ENCODE measurements at places on chromosomes 7 and 10.

GRCh38 chr7:74410772-74411171 is 42.9 kb upstream of the GTF2IRD1 start:
- no peak for DNase-seq

GRCh38 chr7:158828133-158829020 is 932 bp downstream of the ESYT2 start:
- no peak for DNase-seq

DNA sequence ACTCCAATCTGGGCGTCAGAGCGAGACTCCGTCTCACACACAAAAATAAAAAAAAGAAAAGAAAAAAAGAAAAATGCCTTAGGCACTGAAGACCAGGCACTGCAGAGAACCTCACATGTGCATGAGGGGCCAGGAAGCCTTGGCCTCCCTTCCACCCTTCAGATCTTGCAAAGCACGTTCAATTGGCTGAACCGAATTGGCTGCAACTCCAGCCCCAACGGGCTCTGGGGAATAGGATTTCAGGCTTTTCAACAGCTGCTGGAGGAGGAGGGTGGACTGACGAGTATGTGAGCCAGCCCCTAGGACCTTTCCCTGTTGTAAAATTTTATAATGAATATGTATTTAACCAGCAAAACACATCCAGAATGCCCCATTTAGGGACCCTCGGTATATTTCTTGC is 16.7 kb downstream of the TMEM120A start:
- no peak for DNase-seq

DNA sequence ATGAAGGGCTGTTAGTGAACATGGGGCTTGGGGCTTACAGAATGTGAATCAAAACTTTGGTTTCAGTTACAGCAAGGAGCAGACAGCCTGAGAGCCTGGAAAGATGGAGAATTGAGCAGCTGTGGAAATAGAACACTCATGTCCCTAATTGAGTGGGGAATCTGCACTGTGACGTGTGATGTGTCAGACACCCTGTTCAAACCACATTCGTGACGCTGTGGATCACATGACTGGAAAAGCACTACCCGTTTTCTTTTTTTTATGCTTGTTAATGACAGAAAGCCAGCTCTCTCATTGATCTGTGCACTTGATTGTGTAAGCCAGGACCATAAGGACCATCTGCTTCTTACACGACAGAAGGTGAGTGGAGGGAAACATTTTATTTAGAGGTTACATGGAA is 15.1 kb upstream of the TBX20 start:
- DNase-seq: no peak

DNA sequence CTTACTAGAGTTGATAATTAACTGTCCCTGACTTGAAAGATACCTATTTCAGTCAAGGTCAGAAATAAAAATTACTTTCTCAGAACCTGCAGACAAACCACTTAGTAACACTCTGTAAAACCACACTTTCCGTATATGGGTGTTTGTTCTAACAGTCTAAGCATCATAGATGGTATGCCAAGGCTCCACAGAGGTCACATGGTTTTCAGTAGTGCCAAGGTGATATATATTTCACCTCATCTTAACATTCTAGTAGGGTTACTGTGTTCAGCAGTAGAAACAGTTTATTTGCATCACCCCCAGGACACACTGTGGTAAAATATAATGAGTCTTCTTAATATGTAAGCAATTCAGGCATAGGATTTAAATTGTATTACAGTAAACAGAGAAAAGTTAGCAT is 61.5 kb downstream of the KCND2 start:
- DNase-seq: no peak

- DNase-seq: no peak
Observed at GRCh38 chr10:94677691-94678090, 5.8 kb upstream of the CYP2C18 start.

DNA sequence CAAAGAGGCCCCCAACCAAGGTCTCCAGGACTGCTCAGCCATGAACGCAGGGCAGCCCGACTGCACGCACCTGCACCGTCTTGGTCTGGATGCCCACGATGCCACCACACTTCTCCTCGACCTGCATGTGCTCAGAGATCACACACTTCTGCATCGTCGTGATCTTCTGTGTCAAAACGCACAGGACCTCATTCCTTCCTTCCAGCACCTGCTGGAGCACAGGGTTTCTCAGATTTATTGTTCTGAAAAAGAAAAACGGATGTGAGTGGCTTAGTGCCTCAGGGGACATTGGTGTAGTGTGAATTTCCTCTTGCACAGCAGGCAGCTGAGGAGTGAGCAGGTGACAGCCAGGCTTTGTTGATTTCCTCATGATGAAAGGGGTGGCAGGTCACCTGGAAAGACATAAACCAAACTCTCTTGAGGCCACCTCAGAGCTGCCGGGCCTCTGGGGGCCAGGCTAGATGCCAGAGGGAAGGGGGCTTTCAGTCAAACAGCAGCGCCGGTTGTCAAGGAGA is 38.2 kb downstream of the GSDME start:
- DNase-seq: no peak

DNA sequence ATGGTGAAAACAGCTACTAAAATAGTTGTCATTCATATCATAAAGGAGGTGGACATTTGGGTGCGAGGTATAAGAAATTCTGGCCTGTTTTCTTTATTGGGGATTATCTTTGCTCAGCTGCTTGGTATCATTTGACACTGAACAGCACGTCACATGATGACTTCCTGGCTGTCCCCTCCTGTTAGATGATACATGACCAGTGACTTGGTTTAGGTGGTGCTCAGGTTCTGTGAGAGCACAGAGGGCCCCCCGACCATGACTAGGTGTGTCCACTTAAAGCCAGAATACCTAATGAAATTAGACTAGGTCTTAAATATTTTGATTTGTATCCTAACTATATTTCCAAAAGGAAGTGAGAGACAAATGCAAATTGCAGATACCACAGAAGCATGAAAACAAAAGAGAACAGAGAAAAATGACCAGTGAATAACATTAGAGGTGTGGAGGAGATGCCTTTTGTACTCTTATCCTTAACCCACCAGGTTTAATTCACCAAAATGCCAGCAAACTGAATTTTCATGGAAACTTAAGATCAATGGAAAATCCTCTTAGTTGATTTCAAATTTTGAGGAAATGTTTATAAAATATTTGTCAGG is 50.6 kb upstream of the GJD4 start:
- DNase-seq: no peak

DNA sequence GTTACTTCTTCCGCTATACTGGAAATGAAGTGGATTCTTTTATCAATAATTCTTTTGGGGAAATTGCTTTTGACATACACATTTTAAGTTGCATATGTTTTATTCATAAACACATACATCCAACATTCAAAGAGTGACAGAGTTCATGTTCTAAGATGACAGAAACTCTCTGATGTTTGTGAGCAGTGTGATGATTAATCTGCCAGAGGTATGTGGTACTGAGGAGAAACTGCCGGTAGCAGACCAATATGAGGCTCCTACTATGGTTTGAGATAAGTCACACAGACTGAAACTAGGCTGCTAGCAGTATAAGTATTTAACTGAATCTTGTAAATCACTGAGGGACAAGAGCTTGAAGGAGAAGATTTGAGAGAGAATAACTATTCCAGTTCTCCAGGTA is 524.1 kb upstream of the SEMA3D start:
- DNase-seq: no peak

GRCh38 chr7:32221736-32222135 is 151.5 kb upstream of the PDE1C start:
- no peak for DNase-seq

DNA sequence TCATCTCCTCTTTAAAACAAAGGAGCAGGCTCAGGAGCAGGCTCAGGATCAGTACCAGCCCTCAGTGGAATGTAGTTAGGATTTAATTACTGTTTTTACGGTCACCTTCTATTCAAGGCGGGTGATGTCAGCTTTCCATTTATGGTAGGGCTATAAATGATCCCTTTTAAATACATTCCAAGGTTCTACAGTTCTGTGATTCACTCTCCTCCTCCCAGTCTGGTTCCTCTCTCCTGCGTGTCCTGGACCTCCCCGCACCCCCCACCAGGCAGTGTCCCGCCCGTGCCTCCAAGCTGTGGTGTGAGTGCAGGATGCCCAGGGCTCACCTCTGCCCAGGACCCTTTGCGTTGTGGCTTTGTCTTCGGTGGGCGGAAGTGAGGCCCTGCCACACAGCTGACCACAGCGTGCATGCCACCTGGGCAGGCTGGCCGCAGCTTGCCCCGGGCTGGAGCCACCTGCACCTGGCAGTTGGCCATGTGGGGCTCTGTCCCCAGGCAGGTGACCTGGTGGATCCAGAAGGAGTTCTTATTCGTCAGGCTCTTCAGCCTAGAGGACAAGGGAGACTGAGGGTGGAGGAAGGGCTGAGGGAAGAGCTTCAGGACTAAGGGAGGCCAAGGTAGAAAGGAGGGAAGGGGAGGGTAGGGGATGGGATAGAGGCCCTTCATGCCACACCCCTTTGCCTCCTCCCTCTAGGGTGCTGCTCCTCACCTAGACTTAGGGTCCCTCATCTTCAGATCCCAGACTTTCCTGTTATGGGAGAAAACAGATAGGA is 9.1 kb downstream of the LOXL4 start:
- no peak for DNase-seq

GRCh38 chr10:133050371-133050770 is 37.4 kb upstream of the ADGRA1 start:
- no peak for DNase-seq

GRCh38 chr7:65250216-65250615 is 123.4 kb upstream of the ZNF92 start:
- DNase-seq: no peak

GRCh38 chr7:68321076-68321639 is 1277.1 kb upstream of the AUTS2 start:
- DNase-seq: no peak

GRCh38 chr10:101467286-101467770 is 113.4 kb downstream of the BTRC start:
- peak; percentile 0 for DNase-seq

GRCh38 chr7:75937958-75938786 is 23.2 kb downstream of the POR start:
- no peak for DNase-seq

DNA sequence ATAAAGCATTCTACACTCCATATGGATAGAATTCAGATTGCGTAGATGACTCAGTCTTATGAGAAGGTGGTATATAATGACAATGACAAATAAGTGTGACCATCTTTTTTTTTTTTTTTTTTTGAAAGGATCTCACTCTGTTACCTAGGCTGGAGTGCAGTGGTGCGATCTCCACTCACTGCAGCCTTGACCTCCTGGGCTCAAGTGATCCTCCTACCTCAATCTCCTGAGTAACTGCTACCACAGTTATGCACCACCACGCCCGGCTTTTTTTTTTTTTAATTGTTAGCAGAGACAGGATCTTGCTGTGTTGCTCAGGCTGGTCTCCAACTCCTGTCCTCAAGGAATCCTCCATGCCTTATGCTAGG is 43.2 kb upstream of the NRP1 start:
- DNase-seq: no peak

GRCh38 chr7:29276199-29276598 is 81.6 kb downstream of the CHN2 start:
- no peak for DNase-seq

DNA sequence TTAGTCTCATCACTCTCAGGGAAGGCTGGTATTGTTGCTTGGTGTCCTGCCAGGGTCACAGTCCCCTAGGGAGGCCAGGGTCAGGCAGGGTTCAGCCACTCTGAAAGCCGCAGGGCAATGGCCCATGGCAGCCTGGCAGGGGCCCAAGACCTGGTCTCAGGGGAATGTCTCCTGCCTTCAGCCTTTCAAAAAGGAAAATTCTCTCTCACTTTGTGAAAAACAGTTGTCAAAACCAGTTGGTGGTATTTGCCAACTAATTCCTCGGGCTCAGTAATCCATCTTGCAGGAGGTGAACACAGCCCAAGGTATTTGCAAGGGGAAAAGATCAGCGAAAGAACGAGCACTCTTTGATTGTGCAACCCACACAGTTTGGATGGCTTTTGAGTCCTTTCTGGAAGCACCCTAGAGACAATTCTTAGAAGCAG is 101.5 kb downstream of the JCAD start:
- DNase-seq: no peak

DNA sequence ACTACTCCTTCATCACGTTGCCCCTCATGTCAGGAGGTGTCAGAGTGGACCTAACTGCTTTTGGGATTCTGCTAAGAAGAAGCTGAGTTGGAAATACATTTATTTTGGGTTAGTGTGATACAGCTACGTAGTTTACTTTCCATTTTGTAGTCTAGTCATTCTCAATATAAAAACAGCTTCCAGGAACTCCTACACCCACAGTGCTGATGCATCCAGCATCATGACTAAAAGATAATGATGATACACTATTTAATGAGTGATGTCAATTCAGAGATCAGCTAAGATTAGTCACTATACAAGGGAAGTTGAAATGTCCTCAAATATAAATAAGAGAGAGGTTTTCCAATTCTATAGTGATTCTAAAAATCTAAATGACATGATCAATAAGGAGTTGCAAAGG is 264.2 kb upstream of the SLC26A5 start:
- no peak for DNase-seq

- DNase-seq: no peak
Observed at GRCh38 chr7:35691366-35691765, 3.6 kb downstream of the HERPUD2 start.

DNA sequence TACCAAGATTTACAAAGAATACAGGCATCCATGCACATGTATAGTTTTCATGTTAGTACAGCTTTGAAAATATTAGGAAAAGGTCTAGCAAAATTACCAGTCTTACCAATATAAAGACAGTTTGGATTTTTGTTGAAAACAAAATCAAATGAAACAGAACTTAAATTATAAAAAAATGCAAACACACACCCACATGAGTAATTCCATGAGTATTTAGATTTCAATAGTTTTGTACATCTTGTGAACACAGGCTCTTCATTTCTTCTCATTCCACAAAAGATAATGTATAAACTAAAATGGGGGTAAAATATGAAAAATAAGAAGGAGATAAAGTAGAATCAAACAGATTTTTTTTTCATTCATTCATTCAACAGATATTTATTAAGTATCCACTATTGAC is 682.2 kb upstream of the ANKRD30A start:
- DNase-seq: no peak

DNA sequence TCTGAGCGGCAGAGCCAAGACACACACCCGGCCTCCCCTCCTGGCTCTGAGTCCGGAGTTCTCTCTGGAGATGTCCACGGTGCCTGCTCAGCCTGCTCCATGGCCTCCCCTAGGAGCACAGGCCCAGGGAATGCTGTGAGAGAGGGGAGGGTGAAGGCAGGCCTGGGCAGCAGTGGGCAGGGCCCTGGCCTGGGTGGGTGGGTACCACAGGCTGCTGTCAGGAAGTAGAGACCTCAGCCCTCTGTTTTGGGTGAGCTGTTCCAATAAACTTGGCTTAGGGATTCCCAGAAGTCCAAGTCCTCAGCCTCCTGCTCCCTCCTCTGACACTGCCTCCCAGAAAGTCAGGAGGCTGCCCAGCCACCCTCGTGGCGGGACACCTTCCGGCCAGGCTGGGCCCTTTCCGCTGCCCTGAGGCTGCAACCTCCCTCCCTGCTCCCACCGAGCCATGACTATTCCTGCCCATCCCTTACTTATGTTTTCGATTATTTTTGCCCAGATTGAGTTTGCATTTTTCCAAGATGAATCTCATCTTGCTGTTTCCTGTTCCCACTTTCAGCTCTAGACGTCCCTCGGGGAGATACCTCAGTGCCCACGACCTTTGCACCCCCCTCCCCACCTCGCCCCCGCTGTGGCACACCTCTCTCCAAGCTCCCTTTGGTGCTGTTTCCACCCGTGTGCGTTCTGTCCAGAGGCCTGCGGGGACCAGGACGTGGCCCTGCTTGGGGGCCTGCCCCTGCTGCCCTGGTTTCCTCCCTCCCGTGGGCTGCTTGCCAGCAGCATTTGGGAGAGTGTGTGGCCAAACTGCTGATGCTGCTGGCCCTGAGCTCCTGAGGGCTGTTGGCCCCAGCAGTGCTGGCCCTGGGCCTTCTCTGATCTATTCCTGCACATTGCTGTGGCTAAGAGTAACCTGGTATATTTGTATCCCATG is 5.8 kb upstream of the POLM start:
- no peak for DNase-seq

- DNase-seq: no peak
Observed at GRCh38 chr7:114691605-114692004, 230.3 kb upstream of the MDFIC start.

All from effector memory CD4-positive, alpha-beta T cell (primary cell).